ENCODE measurements at places on chromosomes 2 and 18.

DNA sequence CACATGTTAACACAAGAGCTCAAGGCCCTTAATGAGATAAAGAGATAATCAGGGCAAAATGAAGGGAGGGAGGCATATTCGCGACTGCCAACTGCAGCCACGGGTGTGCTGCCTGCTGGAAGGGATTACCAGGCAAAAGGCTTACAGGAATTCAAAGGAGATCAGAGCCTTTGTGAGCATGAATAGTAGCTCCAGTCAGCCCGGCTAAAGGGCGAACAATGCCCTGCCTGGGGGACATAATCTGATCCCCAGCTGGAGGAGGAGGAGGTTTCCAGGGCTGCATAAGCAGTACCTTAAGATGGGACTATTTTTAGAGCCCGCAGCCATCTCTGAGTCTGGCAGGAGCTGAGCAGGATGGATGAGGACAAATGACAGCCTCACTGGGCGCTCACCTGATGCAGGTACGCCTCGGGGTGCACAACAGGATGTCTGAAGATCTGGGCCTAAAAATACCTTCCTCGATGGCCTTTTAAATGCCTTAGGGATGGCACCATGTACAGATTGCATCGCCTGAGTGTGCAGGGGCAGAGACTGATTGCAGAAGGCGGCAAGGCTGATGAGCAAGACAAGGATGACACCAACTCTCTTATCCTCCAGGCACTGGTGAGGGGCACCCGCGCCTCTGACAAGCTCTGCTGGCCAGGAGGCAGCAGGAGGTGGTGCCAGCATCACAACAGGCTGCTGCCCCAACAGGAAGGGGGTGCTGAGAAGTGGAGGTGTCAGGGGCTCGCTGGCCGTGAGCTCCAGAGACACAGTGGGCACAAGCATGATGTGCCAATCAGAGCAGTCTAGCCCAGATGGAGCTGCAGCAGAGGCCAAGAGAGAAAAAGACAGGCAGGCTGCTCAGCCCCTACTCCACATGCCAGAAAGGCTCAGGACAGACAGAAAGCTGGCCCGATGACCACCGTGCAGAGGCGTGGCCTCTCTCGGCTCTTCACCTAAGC lies 111.4 kb downstream of the EIPR1 start:
- DNase-seq, result no peak

DNA sequence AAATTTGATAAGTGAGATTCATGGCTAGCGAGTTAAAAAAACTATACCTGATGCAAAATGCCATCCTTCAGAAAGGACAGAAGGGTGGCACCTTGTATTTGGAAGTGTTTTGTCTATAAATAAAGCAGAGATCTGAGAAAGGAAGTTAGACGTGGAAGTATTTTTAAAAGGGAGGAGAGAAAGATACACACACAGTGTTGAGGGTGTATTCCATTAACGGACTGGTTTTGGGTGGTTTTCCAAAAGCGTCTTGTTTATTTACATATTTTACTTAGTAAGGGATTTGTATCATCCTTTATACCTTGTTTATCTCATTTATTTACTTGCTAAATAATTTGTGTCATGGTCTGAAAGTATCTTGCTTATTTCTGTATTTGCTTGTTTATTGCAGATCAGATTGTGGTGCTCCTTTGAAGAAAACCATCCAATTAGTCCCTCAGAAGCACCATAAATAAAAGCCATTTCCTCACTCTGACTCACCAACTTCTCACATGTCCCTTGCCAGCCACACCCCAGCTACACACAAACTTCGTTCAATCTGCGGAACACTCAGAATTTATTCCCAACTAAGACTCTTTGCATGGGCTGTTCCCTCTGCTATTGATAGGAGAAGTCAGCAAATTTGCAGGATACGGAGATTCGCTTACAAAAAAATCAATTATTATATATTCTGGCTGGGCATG lies 90.8 kb downstream of the FAM124B start:
- DNase-seq, result no peak

- no peak for DNase-seq
These were observed 2.5 kb downstream of the APLF start for GRCh38 chr2:68469935-68470334.

DNA sequence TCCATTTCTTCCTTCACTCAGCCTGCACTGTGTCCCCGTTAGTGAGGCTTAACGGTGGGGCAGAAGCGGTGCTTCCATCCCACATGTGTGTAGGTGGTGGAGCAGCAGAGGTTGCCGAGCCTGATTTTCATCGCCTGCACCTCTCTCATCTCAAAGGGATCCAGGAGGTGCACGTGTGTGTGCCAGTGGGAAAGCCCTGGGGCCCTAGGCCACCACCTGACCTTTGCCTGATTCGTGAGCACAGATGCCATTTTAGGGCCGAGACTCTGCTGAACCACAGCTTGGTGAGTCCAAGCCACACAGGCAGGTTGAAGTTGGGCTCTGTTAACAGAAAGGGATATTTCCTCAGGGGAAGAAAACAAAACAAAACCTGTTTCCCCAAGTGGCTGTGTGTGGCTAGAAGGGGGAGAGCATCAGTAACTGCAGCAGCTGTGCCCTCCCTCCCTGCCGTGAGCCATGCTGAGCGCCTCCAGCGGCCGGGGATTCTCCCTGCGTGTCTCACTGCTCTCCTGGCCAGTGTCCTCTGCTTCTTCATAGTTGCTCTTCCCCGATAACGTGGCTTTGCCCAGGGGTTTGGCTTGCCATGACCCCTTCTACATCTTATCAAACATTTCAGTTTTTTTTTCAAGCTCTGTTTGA lies 81.5 kb downstream of the MAPRE2 start:
- DNase-seq, result no peak

GRCh38 chr2:131520526-131520925 lies 7.2 kb upstream of the CCDC74A start:
- DNase-seq, result no peak

GRCh38 chr18:75521816-75522215 lies 94.3 kb upstream of the SMIM21 start:
- no peak for DNase-seq

GRCh38 chr2:224377751-224378700 lies 23.9 kb downstream of the FAM124B start:
- DNase-seq, result no peak
